Dermis microvascular lymphatic vessel endothelial cell (primary cell): ENCODE measurements at places on chromosomes 3 and 15. TPM values are rescaled to one million over a fixed set of nuclear protein-coding genes. Genes with fewer than 3 reads are reported as not detected.

The C2CD4A gene
- 3.2 and 4.3 TPM in 2 replicates for total RNA-seq

The C3orf85 gene
- total RNA-seq = not detected in 2 replicates

The CIDEC gene
- not detected in 2 replicates for total RNA-seq

The KBTBD13 gene
- total RNA-seq = not detected in 2 replicates

The ISLR2 gene
- under 0.01 and 0.25 TPM in 2 replicates for total RNA-seq

The TEX55 gene
- not detected in 2 replicates for total RNA-seq

The LRRIQ4 gene
- under 0.01 TPM in 1 of 2 replicates, not detected in the other for total RNA-seq

The GPR160 gene
- 1.0 and 1.8 TPM in 2 replicates for total RNA-seq

The MME gene
- total RNA-seq = 1.3 and 2.3 TPM in 2 replicates

The SKOR1 gene
- under 0.01 TPM in 2 replicates for total RNA-seq

The UBA7 gene
- 21.6 and 37.4 TPM in 2 replicates for total RNA-seq

The CCR1 gene
- not detected in 2 replicates for total RNA-seq

The ANKUB1 gene
- under 0.01 TPM in 1 of 2 replicates, not detected in the other for total RNA-seq

The NANOGP8 gene
- not detected in 2 replicates for total RNA-seq

The HHATL gene
- not detected in 2 replicates for total RNA-seq

The GHSR gene
- not detected in 2 replicates for total RNA-seq
